ENCODE measurements at places on chromosomes 6 and 20.

- DNase-seq, result no peak
Observed at GRCh38 chr6:47209632-47210031, 100.1 kb downstream of the TNFRSF21 start.

GRCh38 chr6:75418233-75418632 is 75.4 kb downstream of the FILIP1 start:
- DNase-seq, result no peak

- no peak for DNase-seq
Observed at GRCh38 chr20:62762801-62763368, 33.4 kb upstream of the MRGBP start.

GRCh38 chr6:130367767-130368166 is 1.9 kb downstream of the TMEM200A start:
- DNase-seq, result no peak

GRCh38 chr6:49030251-49031020 is 432.6 kb downstream of the MMUT start:
- DNase-seq, result no peak

DNA sequence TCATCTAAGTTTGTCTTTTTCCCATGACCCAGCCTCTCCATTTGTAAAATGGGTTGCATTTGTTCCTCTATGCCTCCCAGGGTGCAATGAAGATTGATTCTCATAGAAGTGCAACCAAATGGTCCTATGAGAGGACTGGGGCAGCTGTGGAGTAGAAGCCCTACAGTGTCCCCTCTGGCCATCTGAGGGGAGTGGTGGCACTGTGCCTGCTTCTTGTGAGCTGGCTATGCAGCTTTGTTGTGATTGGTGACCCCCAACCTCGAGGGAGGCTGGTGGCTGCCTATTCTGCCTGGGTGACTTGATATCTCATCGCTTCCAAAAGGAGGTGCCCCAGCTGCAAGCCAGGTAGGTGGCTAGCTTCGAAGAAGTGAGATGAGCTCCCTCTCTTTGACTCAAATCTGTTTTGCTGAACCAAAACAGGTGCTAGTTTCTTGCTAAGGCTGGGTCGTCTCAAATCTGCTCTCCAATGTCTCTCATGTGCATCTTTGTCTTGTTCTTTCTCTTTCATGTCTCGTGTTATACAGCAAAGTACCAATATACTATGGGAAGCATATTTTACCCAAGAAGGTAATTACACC is 33.9 kb downstream of the TXLNB start:
- DNase-seq, result no peak

DNA sequence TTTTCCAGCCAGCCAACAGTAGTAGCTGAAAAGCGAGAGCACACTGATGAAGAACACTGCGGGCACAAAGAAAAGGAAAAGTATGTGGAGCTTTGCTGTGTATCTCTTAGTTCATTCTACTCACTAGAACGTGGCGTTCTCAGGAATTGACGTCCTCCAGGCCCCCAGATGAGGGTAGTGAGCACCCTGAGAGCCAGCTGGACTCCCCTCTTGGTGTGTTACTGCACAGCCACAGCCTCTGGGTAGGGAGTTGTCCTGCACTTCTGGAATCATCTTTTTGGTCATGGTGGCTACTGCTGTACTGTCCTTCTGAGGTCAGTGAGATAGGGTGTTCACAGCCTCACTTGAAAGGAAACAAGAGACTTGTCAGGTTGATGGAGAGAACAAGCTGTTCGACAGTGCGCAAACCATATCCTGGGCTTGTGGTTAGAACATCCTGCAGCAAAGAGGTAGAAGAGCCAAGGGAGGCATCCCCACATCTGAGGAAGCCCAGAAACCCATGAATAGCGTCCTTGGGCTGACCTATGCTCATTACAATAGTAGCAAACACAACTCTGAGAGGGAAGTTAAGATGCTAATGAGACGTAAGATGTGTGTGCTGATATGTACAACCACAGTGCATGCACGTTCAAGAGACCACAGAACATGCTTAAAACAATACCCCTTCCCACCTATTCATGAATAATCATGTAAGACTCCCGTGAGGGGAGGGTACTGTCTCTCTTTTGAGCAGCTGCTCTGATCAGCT is 14.6 kb upstream of the HLA-F start:
- DNase-seq, result no peak

GRCh38 chr6:154738551-154738961 is 5.3 kb downstream of the SCAF8 start:
- DNase-seq, result no peak

- DNase-seq, result no peak
Observed at GRCh38 chr6:106473812-106474211, 113.3 kb downstream of the CRYBG1 start.

DNA sequence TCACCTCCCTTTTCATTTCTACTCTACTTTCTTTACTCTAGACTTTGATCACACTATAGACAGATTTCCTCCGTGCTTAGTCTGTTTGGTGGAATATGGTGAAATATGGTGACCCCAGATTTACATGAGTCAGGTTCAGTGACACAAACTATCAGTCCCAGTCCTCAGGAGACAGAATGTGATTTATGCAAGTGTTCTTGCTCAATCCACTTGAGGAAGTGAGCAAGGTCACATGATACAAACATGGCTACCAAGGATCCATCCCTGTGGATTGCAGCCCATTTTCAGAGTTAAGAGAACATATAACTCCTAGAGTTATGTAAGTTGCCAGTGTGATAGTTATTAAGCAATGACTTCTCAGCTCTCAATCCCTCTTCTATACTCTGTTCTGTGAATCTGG is 23.7 kb upstream of the TSHZ2 start:
- no peak for DNase-seq

DNA sequence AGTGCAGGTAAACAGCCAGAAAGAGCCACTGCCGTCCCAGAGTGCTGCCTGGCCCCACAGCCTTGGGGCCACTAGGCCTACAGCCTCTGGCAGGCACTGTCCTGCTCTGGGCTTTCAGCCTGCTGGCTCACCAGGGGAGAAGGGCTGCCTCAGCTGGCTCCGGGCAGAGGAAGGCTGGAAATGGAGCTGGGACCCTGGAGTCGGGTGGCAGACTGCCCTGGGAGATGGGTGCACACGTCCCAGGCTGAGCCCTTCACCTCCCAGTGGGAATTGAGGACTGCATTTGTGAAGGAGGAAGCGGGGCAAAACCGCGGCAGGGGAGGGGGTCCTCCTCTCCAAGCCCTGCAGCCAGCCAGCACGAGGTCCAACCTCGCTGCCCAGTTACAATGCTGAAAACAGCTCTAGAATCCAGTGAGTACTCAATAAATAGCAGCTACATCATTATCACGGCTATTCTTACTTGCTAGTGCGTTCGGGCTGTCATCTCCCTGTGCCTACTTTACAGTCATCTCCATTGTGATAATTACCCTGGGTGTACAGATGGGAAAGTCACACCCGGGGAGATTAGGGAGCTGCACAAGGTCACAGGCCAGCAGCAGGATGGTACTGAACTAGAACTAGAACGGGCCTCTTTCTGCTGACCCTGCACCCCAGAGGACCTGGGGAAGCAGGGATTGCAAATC is 13.1 kb downstream of the ACSS1 start:
- no peak for DNase-seq

- no peak for DNase-seq
Observed at GRCh38 chr6:130111031-130111430, 92.7 kb downstream of the L3MBTL3 start.

GRCh38 chr6:14320332-14320731 is 202.8 kb downstream of the CD83 start:
- no peak for DNase-seq

GRCh38 chr6:167677422-167677789 is 149.3 kb upstream of the AFDN start:
- DNase-seq, result no peak

DNA sequence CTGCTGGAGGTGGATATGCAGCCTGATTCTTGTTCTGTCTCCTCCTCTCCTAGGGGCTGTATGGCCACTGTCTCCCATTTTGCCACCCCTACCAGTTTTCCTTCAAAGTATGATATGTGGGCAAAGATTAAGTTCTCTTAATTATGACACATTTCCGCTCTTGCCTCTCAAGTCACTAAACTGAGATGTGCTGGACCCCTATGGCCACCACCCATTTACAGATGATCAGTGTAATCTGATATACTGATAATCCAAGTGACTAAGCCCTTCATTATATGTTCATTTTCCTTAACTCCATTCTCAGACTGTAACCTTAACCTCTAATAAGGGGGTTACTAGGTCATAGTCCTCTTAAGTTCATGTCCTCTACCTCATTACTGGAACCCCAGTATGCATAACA is 711 bp upstream of the C20orf141 start:
- DNase-seq, result no peak

GRCh38 chr6:6803180-6803977 is 214.9 kb downstream of the LY86 start:
- no peak for DNase-seq

GRCh38 chr6:76490456-76490855 is 418.0 kb upstream of the IMPG1 start:
- no peak for DNase-seq

- no peak for DNase-seq
Observed at GRCh38 chr20:24622856-24623255, 153.4 kb downstream of the SYNDIG1 start.

DNA sequence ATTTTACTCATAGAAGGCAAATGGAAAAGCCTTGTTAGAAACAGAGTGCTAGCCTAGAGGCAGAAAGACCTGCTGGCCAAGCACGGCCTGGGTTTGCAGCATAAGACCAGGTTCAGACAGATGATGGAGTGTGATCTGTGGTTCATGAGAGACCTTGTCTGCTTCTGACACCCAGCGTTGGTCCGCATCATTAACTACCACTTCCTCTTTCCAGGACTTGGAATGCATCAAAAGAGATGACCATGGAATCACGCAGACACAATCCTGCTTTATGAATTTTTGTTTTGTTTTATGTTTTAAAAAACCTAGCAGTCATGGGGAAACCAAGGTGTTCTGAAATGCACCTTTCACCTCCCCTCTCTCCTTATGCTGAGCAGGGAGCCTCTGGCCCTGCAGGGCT is 76.8 kb upstream of the SYNDIG1 start:
- no peak for DNase-seq

- DNase-seq, result no peak
Observed at GRCh38 chr6:41170547-41171160, 7.7 kb upstream of the TREM2 start.

DNA sequence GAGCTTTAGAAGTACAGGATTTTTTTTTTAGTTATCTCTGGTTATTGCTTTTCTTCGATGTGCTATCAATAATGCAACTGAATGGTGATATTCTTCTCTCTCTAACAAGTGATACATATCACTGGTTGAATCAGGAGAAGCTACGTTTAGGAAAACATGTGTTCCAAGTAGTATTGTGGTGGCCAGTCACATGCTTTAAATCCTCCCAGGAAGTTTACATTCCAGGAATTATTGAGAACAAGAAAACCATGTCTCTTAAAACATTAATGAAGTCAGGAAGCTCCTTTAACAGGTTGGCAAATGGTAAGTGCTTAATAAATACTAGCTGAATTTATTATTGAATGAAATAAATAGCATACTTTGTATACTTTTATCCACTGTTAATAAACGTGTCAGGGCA is 371.1 kb downstream of the BCKDHB start:
- DNase-seq, result no peak

DNA sequence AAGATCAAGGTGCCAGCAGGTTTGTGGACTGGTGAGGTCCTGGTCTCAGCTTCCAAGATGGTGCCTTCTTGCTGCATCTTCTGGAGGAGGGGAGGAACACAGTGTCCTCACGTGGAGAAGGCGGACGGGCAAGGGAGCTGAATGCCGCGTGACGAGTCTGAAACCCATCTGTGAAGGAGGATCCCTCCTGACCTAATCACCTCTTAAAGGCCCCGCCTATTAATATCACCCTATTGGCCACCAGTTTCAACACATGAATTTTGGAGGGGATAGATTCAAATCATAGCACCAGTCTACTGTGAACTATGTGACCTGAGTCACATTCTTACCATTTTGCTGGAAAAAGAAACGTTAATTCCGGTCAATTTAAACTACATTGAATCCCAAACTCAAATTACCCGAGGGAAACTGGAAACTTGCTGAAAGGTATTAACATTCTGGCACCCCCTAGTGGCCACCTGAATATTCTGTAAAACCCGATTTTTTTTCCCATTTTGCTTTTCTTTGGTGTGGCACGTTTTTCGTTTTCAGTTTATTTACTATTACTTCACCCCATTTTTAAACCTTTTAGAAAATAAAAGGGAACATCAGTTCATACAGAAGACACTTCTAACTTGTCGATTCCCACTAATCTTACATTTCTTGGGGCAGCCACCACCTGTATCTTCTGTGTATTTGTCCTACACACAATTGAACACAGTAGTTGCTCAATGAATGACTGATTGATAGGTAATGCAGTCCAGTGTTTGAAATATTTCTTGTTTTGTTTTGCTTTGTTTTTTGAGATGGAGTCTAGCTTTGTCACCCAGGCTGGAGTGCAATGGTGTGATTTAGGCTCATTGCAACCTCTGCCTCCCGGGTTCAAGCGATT is 17.9 kb upstream of the CCDC170 start:
- DNase-seq, result peak; percentile 30

DNA sequence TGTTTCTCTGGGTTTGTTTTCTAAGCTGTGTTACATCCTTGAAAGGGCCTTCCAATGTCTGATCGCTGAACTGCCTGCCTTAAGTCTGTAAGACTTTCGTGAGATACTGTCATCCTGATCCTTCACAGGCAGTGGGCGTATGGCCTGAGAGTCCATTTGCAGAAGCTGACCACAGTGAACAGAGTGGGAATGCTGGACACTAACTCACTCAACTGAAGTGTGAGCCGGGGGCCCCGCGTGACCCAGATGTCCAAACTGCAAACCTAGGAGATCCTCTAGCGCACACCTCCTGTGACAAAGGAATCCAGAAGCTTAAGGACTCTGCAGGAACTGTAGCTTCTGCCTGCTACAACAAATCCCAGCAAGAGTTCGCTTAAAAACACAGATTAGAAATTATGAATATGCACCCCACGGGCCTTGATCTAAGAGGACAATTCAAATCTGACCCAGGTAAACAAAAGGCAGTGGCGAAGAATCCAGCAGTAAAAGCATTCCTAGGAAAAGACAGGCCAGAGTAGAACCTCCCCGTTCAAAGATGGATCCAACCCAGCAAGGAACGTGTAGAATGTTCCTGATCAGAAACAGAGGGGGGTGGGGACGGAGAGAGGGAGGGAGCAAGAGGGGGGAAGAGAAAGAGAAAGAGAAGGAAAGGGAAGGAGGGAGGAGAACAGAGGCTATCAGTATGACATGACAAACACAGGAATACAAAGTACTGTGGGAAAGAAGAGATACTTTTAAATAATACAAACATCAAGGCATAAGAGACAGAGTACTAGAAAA is 135.0 kb upstream of the AFDN start:
- no peak for DNase-seq

DNA sequence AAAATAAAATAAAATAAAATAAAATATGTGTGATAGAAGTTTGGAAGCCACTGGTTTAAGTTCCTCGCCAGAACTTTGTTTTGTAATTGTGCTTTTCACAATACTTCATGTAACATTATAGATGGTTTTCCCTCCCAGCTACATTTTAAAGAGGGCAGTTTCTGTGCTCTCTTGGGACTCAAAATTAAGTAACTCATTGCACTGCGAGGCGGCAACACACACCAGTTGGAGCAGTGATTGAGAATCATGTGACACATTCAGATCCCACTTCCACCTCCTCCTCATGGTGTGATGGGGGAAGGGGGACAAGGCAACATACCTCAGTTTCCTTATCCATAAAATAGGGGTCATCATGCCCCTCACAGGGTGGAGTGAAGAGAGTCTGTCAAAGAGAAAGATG is 7.5 kb downstream of the C2 start:
- no peak for DNase-seq

All from NCI-H2029 treated with DMSO at 0.1 percent for 48 hours (cell line).